AG04450 (cell line): ENCODE measurements at places on chromosomes 5 and 9. TPM values are rescaled to one million over a fixed set of nuclear protein-coding genes. Genes with fewer than 3 reads are reported as not detected.

Gene TLR4
- polyA plus RNA-seq = not detected in 2 replicates

Gene PRKAA1
- 79.1 and 107 TPM in 2 replicates for polyA plus RNA-seq

Gene FOXD4
- polyA plus RNA-seq = not detected in 2 replicates

Gene SCGB3A1
- not detected in 2 replicates for polyA plus RNA-seq

Gene SHISAL2B
- polyA plus RNA-seq = not detected in 2 replicates

Gene FOXI1
- polyA plus RNA-seq = not detected in 2 replicates

Gene ADAMTS13
- polyA plus RNA-seq = 0.86 and 0.94 TPM in 2 replicates

Gene MELK
- 13.0 and 19.2 TPM in 2 replicates for polyA plus RNA-seq

Gene LECT2
- polyA plus RNA-seq = not detected in 2 replicates

Gene SLC1A3
- 1.6 and 2.2 TPM in 2 replicates for polyA plus RNA-seq

Gene OCLN
- 1.4 and 2.1 TPM in 2 replicates for polyA plus RNA-seq

Gene SPATA6L
- polyA plus RNA-seq = 1.0 and 1.1 TPM in 2 replicates

Gene KLF9
- 13.2 and 14.9 TPM in 2 replicates for polyA plus RNA-seq

Gene ADGRD2
- not detected in 2 replicates for polyA plus RNA-seq

Gene WDR38
- polyA plus RNA-seq = not detected in 2 replicates

Gene DCAF12
- polyA plus RNA-seq = 27.8 and 29.4 TPM in 2 replicates

Gene SLIT3
- polyA plus RNA-seq = 0.17 and 0.26 TPM in 2 replicates

Gene BTNL3
- polyA plus RNA-seq = not detected in 2 replicates

- no peak for DNase-seq
These were observed at the start of gene DAB2IP for GRCh38 chr9:121651295-121652020. TSS of gene DAB2IP (plus strand) at chr9:121651634. CDS start at chr9:121651776, 142 bp downstream.

DNA sequence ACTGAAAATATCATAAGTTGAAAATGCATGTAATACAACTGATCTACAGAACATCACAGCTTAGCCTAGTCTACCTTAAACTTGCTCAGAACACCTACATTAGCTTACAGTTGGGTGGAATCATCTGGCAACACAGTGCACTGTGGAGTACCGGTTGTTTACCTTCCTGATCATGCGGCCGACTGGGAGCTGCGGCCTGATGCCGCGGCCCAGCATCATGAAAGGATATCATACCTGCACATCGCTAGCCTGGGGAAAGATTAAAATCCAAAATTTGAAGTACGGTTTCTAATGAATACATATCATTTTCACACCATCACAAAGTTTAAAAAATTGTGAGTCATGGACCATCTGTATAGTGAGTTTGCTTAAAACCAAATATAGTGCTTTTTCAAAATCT is 1.8 kb downstream of the HACD4 start:
- DNase-seq = no peak

- DNase-seq = no peak
These were observed 1227.2 kb upstream of the WWC1 start for GRCh38 chr5:167064198-167064776.

- DNase-seq = no peak
These were observed 165.2 kb downstream of the RMI1 start for GRCh38 chr9:84145780-84146179.

DNA sequence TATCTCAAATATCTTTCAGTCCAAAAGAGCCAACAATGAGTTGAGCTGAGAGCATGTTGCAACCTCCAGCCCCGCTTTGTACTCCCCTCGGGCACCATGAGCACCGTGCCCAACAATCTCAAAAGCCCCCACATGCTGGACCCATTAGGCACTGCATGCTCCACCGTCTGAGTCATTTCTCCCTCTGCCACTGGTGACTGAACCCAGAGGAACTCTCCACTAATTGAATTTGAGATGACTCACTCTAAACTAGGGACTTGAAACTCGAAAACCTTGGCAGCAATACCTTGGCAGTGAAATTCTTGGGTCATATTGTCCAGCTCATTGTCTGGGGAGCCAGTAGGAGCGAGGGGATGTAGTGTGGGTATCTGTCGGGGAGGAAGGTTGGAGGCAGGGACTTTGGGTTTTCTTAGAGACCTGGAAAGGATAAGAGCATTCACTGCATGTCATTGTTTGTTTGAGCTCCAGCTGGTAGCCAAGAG is 49.9 kb upstream of the SLIT3 start:
- DNase-seq = peak; percentile 69

DNA sequence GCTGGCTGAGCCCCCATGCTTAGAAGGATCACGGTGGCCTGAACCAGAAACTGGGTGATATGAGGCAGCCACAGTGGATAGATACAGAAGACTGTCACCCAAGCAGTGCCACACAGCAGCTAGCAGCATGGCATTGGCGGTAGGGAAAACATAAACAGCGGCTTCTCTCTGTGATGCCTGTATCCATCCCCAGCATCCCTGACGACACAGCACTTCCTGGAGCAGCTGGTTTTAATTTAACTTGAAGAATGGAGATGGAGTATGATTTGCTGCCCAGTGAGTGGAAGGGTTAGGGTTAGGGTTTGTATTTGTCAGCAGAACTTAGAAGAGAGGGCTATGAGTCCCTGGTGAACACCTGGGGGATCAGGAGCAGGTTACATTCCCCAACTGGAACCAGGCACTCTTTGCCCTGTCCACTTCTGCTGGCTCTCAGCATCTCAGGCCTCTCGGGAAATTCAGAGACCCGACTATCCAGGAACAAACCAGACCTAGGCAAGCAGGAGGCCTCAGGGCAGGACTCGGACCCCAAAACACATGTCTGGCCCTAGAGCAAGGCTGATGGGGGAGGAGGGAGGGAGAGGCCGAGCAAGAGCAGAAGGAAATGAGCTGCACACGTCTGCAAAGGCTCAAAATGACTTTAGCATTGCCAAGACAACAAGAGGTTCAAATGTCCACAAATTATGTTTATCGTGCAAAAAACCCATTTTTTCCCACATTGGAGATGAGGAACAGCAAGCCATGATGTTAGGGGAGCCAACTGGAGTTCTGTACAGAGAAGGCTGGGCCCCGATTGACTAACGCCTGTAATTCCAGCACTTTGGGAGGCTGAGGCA is 6.5 kb upstream of the GGTA1 start:
- DNase-seq = no peak

- no peak for DNase-seq
These were observed 56.4 kb upstream of the TLX3 start for GRCh38 chr5:171252674-171253073.

GRCh38 chr9:21830589-21830988 is 28.2 kb downstream of the MTAP start:
- no peak for DNase-seq

GRCh38 chr9:20978249-20978648 is 53.2 kb downstream of the HACD4 start:
- DNase-seq = no peak

DNA sequence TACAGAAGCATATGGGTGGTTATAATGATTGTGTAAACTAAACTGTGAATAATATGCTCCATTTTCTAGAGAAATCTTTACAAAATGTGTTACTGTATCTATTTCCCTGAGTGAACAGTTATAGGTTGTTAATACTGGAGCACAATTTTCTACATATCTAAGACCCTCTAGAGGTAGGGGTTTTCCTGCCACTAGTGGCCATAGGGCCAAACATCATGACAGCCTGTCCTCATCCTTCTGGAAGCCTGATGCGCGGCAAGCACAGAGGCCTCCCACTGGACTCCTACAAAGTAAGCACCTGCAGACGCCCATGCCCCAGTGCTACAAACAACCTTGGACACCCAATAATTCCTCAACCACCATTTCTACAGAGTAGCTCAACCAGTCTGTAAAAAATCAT is 1.9 kb upstream of the SNX18 start:
- no peak for DNase-seq

DNA sequence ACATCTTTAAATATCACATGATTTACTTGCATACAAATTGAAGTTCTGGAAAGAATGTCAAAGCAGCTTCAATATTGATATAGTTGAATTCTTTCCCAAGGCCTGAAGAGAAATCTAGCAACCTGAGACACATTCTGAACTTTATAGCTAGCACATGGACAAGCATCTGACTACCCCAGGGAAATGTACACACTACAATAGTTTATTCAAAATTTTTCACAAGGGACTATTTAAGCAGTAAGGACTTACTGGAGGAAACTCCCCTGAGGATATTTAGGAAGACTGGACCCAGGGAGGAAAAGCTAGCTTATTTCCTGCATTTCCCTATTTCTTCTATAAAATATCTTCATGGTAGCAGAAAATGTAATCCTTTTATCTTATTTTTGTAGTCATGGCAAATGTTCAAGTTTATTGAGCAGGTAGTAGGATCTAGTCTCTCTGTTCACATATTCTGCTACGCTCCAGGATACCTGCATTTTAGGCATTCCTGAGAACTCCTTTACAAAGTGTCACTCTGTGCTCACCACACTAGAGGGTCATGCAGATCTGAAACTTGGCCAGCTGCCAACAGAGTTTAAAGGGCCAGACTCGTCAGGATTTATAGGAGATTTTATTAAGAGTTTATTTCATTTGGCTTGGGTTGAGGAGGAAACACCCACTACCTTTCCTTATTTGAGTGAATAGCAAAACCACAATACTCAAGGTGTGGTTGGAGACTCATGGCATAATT is 348.4 kb upstream of the FTMT start:
- DNase-seq = no peak

DNA sequence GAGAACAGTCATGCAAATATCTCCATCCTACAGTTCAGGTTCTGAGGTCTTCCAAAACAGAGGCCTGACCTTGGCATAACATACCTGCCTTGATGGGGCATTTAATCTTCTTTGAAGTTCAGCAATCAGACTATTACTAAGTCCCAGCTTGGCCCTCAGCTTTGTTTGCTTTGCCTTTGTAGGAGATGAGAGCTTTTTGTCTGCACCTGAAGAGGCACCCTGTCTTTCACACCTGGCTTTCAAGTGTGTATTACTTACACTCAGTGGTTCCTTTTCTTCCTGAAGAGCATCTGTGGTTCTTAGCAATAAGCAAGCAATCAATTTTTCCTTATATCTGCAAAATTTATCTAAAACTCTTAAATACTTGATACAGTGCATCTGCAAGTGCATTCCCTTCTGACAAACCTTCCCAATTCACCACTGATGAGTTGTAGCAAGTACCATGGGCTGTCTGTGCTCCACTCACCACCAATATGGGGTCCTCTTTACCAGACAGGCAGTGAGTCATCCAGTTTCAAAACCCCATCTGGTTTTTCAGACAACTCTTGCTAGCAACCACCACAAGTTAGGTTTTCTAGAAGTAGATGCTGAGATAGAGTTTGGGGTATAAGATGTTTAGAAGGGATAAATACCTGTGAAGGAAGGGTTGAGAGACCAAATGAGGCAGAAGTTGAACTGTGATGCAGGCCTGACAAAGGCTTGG is 100.2 kb downstream of the HINT1 start:
- no peak for DNase-seq

GRCh38 chr5:172002840-172003512 is 3.5 kb downstream of the FBXW11 start:
- DNase-seq = no peak

DNA sequence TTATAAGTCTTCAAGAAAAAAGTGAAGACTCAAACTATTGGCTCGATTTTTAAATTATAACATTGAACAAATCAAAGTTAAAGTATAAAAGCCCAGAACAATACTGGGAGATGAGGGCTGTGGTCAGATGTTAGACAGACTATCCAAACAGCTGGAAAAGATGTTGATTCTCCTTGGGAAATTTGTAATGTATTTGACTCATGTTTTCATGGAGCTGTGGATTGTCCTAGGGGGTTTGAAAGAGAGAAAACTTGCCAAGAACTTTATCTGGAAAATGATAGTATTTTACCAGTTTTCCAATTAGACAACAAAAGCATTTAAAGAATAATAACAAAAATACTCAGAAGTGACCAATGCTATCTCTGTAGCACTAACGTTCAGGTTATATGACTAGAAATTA is 339.2 kb downstream of the ARL15 start:
- no peak for DNase-seq

- no peak for DNase-seq
These were observed 203.3 kb downstream of the ADAMTS12 start for GRCh38 chr5:33688526-33688925.

- DNase-seq = no peak
These were observed 1.0 kb upstream of the CDH6 start for GRCh38 chr5:31192442-31192841.

GRCh38 chr5:80739496-80739895 is 84.7 kb upstream of the DHFR start:
- DNase-seq = no peak

DNA sequence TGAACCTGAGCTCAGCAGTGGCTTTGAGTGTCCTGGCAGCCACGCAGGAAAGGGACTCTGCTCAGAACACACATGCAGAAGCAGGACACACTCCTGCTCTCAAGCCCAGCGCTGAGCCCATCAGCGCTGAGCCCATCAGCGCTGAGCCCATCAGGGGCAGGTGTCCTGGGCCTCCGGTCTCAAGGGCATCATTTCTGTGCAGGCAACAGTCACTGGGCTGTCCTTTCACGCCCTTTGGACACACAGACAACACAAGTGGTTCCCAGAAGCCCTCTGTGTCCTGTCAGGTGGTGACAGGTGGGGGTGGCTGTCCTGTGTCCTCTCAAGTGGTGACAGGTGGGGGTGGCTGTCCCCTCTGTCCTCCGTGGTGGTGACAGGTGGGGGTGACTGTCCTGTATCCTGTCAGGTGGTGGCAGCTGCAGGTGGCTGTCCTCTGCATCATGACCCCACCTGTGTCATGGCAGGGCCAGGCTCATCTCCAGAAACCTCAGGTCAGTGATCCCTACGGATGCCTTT is 39.0 kb upstream of the CLPTM1L start:
- DNase-seq = no peak

- DNase-seq = no peak
These were observed 42.6 kb upstream of the APC start for GRCh38 chr5:112694853-112695709.

GRCh38 chr5:110401881-110402280 is 324.6 kb downstream of the TMEM232 start:
- no peak for DNase-seq

DNA sequence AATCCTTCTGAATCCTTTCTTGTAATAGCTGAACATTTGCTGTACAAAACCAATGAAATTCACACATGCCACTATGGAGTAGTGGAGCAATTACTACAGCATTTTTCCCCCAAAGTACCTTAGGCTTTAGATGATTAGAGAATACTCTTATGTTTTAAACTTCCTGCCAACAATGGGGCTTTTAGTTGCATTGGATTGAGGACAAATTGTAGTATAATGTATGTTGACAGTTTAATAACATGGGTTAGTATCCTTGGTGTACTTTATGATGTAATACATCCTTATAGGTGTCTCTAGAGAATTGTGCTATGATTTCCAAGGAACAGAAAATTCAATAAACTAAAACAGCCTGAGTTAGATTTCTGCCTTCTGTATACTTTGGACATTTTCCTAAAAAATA is 422.7 kb upstream of the GRAMD2B start:
- DNase-seq = no peak

DNA sequence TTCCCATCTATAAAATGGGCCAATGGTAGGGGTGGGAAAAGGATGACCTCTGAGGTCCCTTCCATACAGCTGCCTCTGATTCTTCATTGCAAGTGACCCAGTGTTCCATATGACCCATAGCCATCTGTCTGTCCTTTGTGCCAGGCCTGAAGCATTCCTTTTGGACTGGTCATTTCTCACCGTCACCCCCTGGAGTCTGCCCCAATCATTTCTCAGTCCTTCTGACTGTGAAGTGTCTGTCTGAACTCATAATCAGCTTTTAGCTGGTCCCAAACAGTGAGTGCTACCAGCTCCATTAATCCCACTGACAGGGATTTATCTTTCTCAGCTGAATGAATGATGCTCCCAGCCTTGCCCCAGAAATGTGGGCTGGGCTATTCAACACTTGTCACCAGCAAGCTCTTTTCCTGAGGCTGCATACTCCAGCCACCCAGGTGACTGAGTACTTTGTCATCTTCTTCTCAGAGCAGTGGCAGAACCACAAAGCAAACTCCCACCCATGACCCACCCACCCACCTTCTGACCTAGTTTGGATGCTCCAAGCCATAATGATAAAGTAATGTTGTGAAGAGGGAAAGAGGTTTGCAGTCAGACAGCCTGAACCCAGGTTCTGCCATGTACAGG is 37.4 kb downstream of the KCNIP1 start:
- DNase-seq = no peak
